Activated CD4-positive, alpha-beta T cell treated with anti-CD3 and anti-CD28 coated beads for 4 hours (primary cell): ENCODE measurements at places on chromosomes 2 and 18.
A peak's percentile ranks its signal among the peaks of the same experiment; 100 is the strongest.

DNA sequence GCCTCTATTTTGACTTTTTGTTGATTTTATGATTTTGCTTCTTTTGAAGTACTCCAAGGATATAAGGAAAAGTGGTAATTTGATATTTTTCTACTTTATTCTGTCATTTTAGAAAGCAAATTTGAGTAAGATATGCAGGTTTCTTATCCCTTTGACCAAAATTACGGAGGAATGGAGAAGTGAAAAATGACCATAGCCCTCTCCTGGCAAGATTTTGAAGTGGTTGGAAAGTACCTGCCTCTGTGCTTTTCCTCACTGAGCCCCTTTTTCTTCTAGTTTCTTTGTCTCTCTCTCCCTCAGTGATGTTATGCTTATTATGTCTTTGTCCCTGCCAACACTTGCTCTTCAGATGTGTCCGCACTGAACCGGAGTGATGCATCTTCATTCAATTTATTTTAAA is 898.1 kb downstream of the EPHA4 start:
- no peak for DNase-seq

- DNase-seq = no peak
These were observed 41.9 kb upstream of the SCN9A start for GRCh38 chr2:166417669-166418068.

DNA sequence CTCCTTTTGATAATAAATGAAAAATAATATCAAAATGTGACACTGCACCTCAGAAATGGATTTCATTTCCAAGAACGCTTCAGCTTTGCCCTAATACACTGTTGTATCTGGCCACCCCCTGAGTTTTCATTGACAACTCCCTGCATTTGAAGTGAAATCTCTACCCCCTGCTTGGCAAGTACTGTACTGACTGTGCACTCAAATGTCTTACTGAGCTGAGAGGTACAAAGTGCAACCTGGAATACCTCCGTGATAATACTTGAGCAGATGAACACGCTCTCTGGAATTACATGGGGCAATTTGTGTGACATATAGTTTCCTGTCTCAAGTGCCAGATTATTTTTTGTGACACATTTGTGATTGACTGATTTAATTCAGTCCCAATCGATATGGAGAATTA is 231.1 kb downstream of the LRP1B start:
- no peak for DNase-seq

DNA sequence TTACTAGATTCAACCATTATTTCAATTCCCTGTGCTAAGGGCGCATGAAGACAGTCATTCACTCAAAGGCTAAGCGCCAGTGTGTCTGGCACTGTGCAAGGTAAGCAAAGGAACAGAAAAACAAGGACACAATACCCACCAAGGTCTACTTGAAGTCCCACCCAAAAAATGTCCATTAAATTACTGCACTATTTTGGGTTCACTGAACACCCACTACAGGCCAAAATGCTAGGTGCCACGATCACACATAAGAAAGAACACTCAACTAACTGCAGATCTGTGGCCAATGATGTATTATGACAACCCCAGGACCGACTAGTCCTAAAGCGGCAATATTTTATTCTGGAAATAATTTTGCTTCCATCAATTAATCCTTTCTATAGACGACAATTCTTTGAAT is 1.8 kb downstream of the TMEM131 start:
- DNase-seq = no peak

GRCh38 chr2:11784747-11785610 is 38.5 kb downstream of the LPIN1 start:
- DNase-seq = peak; percentile 41

DNA sequence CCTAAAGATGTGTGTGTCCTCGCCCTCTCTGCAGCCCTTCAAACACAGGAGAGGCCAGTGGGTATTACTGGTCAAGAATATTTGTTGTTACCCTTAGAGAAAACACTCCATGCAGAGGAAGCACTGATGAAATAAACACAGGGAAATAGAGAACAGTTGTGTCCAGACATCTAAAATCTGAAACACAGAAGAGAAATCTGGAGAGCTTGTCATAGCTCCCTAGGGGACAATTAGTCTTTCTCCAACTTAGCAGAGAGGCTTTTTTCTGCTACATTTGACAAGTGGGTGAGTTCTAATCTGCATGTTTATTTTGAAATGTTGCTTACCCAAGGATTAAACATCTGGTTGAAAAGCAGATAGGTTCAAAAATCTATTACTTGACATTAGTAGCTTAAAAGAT is 190.1 kb downstream of the CTNNA2 start:
- DNase-seq = no peak

GRCh38 chr2:23404426-23404825 is 19.4 kb downstream of the KLHL29 start:
- DNase-seq = no peak
